NCI-H1092 (cell line): ENCODE measurements at places on chromosomes 3 and 15.
A peak's percentile ranks its signal among the peaks of the same experiment; 100 is the strongest.

DNA sequence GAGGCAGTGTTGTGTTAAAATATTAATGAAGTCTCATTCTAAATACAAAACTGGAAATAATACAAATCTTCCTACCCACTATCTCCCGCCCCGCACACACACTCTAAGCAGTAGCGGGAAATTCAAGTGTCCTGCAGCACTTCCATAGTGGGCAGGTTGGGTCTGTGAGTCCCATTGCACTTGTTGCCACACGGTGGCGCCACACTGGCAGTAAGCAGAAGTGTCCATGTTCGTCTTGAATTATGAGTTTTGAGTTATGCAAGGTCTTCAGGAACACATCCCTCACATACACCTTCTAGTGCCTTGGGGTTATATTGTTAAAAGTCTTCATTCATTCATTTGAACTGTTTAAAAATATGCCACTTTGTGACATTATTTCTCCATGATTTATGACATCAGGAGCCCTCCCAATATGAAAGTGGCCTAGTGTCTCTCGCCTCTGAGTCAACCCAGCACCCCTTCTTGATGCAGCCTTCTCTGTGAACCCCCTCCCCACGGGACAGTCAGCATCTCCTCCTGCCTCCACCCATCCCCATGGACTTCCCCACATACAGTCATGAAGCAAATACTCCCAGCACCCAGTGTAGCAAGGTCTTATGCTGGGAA, 17.6 kb upstream of the CCDC174 start:
- no peak for DNase-seq

DNA sequence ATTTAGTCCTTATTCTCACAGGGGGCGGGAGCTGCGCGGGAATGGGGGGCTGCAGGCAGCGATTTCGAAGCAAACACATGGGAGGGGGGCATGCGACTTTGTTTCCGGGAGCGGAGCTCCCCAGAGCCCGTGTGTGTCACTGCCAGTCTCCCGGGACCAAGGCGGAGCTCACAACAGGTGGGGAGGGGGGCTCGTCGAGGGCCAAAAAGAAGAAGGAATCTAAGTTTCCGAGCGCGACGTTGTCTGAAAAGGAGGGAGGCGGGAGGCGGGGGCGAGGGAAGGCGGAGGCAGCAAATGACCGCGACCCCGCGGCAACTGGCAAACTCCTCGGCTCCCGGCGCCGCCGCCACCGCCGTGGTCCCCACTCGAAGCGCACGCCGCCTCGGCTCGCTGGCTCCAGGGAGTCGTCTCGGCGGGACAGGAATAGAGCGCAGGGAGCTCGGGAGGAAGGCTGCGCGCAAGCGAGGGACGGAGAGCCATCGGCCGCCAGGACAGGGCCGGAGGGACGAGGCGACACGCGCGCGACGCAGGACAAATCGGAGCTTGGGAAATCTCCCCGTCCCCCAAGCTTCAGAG, 1.4 kb downstream of the FOXP1 start:
- no peak for DNase-seq

DNA sequence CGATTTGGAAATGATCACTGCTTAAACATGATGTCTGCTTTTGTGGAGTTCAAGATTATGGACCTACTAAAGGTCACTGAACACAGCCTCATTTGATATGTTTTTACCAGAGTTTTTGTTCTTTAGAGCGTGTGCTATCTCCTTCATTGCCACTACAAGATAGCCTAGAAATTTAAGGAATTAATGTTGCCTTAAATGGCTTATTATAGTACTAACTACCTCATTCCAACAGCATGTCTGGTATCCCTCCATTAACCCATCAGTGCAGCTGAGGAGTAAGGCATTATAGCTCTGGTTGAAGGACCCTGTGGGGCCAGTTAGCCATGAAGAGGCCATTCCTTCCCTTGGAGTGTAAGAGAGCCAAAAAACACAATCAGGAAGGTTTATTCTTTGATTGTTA, 2.3 kb upstream of the FAM43A start:
- no peak for DNase-seq

DNA sequence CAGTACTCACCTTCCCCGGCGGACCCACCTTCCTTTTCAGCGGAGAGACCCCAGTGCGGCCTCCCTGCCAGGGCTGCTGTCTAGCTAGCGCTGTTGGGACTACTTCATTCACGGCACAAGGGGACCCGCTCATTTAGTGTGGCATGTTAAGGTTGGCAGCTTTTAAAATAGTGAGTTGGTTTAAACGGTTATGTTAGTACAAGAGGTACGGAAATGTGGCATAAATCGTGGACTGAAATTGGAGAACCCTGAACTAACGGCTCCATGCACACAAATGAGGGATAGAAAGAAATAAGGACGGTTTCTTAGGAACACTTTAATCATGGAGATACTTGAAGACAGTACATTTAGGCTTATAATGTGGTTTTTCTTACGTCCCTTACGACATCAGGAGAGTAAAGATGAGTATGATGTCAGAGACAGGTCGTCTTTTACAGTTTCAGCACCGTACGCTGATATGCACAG, 752 bp downstream of the CEP63 start:
- DNase-seq: no peak

GRCh38 chr15:67931861-67932260, 92.0 kb upstream of the RNU6-1 start:
- no peak for DNase-seq

DNA sequence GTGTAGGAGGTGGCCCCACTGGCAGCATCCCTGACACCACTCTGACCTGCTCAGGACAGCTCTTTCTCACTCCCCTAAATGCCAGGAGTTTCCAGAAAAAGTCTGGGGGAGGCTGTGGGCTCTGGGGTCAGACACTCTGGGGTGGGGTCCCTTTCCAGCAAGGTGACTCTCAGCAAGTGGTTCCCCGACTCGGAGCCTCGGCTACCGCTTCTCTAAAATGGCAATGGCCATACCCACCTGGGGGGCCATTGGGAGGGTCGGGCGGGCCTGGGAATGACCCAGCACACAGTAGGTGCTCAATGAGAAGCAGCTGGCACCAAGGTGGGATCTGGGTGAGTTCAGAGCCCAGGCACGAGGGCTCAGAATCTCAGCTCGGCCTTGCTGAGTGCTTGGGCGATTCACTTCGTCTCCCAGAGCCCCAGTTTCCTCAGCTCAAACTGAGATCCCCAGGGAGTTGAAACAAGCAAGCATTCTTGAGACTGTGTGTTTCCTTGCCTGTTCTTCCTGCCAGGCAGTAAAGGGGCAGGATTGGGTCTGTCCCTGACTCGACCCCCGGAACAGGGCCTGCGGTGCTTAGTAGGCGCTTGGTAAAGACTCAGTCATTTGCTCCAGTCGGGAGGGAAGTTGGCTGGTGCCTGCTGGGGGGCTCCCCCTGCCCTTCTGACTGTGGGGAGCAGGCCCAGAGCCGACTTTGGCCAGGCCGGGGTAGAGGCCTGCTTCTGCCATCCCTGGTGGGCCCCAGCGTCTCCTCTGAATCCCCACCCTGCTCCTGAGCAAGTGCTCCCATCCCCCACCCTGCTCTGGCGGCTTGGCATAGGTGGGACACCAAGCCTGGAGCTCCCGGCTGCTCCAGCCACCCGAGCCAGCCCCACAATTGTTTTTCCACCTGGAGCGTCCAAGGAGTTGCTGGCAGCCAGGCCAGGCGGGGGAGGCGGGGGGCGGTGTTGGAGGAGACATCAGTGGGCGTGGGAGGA, 32.9 kb upstream of the FBLN2 start:
- DNase-seq: no peak

- DNase-seq: no peak
Observed at GRCh38 chr15:96328877-96329195, 1.7 kb upstream of the NR2F2 start.

DNA sequence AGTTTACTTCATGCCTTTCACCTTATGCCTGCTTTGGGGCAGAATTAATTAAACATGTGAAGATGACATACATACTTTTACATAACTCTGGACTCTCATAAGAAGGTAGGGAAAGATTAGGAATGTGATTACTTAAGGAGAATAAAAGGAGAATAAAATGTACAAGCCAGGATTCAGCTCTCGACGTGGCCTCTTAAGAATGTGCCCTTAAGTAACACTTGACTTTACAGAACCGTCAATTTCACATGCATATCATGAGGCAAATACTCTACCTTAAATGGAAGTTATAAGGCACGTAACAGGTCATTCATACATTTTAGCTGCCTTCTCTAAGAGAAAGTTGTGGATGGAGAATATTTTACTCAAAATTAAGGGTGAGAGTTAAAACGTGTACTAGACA, 263.7 kb upstream of the LMCD1 start:
- DNase-seq: no peak

DNA sequence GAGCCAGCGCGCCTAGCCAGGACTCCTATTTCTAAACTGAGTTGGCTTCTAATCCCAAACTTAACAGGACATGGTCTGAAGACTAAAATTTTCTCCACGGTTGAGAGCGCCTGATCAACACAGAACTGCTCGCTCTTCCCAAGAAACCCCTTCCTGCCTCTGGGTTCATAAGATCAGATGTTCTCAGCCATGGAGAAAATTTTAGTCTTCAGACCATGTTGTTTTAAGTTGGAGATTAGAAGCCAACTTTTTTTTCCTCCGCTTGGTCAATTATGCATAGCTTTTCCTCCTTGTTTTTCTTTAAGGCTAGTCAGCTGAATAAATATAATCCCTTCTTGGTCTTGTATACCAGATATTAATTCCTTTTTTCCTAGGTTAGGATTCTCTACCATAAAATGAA, 356.6 kb upstream of the ADAMTS9 start:
- no peak for DNase-seq

GRCh38 chr15:39403640-39404117, 177.2 kb upstream of the THBS1 start:
- DNase-seq: peak; percentile 28

GRCh38 chr15:74129586-74130154, 716 bp upstream of the ISLR2 start:
- DNase-seq: no peak

GRCh38 chr3:107430996-107431245, 53.7 kb downstream of the CCDC54 start:
- no peak for DNase-seq

GRCh38 chr3:16841904-16842271, 42.9 kb upstream of the PLCL2 start:
- DNase-seq: no peak

DNA sequence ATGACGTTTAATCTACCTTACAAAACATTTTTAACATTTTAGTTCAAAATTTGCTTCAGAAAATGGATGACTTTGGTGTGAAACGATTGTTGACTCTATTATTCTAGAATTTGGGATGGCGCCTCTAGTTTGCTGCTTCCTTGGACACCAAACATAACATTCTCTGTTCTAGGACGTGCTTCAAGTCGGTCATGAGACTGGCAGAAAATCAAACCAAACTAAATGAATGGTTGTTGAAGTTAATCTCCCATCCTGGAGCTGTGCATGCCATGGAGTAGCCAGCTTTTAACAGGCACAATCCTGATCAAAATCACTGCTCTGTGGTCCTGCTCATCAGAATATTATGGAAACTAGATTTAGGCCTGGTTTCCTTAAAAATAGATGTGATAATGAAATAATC, 9.6 kb upstream of the LRRFIP2 start:
- DNase-seq: no peak

DNA sequence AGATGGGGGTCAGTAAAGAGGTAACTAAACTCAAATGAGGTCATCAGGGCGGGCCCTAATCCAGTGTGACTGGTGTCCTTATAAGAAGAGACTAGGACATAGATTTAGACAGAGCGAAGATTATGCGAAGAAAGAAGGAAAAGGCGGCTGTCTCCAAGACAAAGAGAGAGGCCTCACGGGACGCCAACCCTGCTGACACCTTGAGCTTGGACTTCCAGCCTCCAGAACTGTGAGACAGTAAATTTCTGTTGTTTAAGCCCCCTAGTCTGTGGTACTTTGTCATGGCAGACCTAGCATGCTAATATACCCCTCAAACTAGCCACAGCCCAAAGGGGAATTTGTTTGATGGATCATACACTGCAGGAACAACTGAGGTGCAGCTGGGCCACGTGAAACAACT, 183.0 kb downstream of the ABHD5 start:
- DNase-seq: no peak

DNA sequence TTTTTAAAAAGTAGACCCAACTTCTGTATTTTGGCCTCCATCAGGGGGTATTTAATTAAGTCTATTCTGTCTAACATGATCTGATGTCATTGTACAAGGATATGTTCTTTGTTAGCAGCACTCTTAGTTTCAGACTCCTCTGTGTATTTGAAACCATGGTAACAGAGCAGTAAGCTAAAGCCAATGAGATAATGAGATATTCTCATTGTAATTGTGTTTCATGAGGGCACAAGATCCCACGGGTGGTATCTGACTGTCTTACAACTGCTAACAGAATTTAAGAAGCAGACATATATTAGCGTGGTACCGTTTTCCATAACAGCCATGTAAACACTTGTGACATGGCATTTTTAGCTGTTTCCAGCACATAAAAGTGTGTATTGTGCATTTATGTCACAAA, 251.2 kb upstream of the VEPH1 start:
- no peak for DNase-seq

DNA sequence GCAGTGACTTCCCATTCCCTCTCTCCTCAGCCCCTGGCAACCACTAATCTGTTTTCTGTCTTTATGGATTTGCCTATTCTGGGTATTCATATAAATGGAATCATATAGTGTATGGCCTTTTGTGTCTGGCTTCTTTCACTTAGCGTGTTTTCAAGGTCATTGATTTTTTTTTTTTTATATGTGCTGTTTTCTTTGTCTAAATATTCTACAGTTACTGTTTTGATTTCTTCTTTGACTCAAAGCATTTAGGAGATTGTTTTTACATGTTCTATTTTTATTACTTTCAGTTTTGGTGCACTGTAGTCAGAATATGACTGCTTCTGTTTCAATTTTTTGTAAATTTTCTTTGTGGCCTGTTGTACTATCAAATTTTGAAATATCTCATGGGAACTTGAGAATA, 71.9 kb upstream of the RNU6-1 start:
- DNase-seq: no peak

- no peak for DNase-seq
Observed at GRCh38 chr3:38397320-38397719, 50.7 kb downstream of the XYLB start.

DNA sequence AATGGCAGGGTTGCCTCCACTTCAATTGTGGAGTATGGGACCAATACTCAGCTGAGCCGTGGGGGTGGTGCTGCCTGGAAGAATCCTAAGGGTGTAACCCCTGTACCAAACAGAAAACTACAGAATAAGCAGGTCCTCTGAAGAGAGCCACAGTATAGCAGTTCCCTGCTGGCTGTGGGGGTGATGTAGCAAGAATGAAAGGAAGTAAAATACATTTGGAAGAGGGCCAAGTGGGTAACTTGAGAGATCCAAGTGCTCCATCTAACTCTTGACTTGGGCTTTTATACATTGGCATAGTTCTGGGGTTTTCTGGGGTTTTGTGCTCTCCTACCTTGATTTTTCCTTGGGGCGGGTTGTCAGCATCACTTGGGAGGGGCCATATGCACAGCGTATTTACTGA, 341.4 kb downstream of the OTOL1 start:
- no peak for DNase-seq

GRCh38 chr15:37100109-37100965, at the start of gene MEIS2:
Gene MEIS2 (minus strand): TSS chr15:37100549. CDS start chr15:37099466, 1,083 bp downstream.
- DNase-seq: peak; percentile 65

- no peak for DNase-seq
Observed at GRCh38 chr15:35929740-35930444, 383.9 kb upstream of the DPH6 start.
